Muscle of arm (tissue), 14 donors: ENCODE measurements at places on chromosomes 4 and X. TPM values are rescaled to one million over a fixed set of nuclear protein-coding genes. Genes with fewer than 3 reads are reported as not detected.

DNA sequence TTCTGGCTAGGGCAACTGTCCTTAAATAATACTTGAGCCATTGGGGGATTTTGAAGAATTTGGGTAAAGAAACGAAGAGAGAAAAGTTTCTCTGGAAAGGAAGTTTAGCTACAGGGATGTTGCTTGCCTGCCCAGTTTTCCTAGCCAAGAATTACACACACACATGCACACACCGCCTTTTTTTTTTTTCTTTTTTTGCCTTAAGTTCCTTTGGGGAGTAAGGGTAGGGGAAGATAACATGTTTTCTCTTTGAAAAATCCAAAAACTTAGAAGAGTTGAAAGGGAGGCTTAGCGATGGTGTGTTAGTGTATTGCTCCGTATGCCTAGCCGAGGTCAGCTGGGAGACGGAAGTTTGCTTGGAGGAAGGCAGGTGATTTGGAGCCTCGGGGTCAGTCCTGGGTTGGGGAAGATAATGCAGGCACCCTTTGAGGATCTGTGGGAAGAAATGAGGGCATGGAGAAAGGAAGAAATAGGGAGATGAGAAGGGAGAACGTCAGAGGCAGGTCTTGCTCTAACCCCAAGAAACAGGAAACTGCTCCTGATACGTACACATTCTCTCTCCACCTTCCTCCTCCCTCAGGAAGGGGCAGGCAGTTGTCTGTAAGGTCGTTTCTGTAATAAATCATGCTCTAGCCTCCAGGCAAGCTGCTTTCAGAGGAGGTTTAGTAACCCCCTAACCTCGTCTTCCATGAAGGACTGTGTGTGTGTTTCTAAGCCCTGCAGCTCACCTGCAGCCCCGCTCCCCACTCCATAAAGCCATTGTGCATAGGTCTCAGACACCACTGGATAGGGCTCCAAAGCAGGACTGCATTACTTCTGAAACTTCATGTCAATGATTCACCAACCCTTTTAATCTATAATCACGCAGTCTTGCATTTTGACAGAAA is 10.5 kb downstream of the KLF3 start:
- peak; percentile 51 for DNase-seq

- DNase-seq = no peak
Observed at GRCh38 chrX:10051866-10052480, 84.8 kb downstream of the CLDN34 start.

TXK gene
- polyA plus RNA-seq = 0.50 TPM

ZFP92 gene
- 0.63 TPM for polyA plus RNA-seq
